ENCODE measurements at places on chromosomes 1 and 21.

DNA sequence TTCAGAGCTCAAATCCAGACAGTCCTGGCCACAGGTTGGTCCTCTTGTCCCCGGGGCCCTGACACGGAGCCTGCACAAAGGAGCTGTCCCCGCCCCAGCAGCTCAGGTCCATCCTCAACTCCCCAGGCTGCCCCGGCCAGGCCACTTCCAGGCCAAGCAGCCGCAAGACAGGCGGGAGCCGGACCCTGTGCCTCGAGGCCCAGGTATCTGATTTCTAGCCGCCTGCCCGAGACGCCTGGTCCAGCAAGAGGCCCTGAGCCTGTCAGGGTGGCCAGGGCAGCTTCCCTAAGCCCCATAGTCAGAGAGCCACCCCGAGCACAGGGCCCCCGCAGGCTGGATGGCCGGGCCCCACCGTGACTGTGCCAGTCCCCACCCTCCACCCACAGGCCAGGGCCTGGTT, 165.3 kb downstream of the PRDM16 start:
- no peak for DNase-seq

GRCh38 chr1:207612762-207613161, 32.2 kb upstream of the CR1L start:
- DNase-seq, result no peak

DNA sequence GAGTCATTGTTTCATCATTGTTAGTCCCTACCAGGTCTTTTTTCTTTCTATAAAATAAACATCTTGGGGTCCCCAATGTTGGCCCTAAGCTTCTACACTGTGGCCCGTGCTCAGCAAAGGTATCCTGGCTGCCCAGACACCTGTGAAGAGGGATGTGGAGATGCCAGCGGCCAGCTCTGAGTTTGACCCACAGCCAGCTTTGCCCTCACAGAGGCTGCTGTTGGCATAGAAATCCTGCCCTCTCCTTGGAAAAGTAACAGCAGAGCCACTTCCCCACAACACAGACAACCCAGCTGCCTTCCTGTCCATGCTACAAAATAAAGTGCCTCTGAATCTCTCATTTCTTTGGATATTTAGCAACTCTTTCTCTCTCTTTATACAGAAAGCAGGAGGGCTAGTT, 6.0 kb downstream of the TRIM62 start:
- DNase-seq, result no peak

DNA sequence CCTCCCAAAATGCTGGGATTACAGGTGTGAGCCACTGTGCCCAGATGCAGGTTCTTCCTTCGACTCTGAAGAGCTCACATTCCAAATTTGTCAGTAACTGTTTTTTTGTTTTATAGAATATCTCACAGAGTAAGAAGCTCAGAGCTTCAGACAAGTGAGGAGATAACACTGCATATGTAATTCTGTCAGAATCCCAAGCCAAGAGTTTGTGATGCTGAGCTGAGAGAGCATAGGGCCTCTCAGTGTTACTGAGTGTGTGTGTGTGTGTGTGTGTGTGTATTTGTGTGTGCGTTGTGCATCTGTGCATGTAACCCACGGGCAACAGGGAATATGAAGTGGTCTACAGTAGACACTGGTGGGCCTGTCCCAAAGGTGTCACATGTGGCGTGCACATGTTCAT, 15.2 kb upstream of the TNR start:
- no peak for DNase-seq

- no peak for DNase-seq
Measured at GRCh38 chr1:95534985-95535384, 301.0 kb downstream of the RWDD3 start.

DNA sequence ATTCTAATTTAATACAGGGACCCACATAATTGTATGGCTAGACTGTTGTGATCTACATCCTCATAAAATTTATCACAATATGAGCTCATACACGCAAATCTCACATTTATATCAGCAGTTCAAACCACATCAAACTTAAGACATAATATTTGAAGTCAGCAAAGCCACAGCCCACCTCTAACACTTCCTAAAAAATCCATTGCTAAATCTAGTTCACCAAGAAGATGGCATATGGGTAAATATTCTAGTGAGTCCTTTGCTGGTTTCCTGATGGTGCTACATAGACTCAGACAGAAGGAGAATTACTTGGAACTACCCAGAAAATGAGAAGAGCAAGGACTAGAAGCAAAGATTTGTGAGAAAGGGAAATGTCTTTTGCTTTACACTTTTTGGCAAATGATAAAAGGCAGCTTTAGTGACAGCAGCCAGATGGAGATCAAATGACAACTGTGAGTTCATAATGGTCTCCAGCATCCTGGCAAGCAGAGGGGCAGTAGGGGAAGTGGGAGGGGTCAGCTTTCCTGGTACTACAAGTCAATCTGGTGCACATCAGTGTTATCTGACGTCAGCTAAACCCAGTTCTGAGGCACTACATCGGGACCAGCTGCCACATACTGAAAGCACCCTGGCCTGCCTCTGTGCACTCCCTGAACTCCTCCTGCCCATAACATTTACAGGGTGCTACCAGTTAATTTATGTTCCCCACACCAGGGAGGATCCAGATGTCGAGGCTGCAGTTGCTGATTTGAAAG, 10.6 kb upstream of the GADD45A start:
- DNase-seq, result peak; percentile 16

DNA sequence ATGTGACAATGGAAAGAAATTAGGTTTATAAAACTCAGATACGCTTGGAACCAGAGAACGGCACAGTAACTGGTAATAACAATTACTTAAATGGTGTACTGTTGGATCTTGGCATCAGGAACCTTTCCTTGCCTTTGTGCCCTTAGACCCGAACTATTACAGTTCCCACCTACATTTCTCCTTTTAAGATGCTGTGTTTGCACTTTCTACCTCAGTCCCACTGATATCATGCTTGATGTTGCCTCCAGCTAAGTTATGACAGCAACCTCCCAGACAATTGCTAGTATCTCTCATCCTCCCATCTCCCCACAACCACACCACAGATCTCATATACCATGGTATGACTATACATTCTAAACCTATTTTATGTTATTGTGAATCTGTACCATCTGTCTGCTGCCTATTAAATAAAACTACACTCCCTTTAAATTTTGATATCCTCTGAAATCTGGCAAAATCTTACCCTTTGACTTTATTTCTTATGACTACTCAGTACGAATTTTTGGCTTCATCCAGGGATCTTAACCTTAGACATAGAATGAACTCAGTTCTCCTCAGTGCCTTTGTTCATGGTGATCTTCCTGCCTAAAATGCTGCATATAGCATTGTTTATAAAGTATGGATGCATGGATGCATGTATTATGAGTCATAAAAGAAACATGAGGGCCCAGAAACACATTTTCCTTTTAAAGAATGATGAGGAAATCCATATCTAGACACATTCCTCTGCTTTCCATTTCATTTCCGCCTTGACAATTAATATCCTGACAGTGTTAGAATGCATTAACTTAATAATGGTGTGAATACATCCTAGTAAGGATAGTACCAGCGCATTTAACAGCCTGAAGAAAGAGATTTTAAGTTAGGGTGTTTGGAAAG, 64.1 kb downstream of the LRRC8D start:
- no peak for DNase-seq

- DNase-seq, result no peak
Measured at GRCh38 chr1:119115311-119115710, 25.1 kb downstream of the WARS2 start.

- DNase-seq, result no peak
Measured at GRCh38 chr1:97726386-97726785, 194.4 kb downstream of the DPYD start.

DNA sequence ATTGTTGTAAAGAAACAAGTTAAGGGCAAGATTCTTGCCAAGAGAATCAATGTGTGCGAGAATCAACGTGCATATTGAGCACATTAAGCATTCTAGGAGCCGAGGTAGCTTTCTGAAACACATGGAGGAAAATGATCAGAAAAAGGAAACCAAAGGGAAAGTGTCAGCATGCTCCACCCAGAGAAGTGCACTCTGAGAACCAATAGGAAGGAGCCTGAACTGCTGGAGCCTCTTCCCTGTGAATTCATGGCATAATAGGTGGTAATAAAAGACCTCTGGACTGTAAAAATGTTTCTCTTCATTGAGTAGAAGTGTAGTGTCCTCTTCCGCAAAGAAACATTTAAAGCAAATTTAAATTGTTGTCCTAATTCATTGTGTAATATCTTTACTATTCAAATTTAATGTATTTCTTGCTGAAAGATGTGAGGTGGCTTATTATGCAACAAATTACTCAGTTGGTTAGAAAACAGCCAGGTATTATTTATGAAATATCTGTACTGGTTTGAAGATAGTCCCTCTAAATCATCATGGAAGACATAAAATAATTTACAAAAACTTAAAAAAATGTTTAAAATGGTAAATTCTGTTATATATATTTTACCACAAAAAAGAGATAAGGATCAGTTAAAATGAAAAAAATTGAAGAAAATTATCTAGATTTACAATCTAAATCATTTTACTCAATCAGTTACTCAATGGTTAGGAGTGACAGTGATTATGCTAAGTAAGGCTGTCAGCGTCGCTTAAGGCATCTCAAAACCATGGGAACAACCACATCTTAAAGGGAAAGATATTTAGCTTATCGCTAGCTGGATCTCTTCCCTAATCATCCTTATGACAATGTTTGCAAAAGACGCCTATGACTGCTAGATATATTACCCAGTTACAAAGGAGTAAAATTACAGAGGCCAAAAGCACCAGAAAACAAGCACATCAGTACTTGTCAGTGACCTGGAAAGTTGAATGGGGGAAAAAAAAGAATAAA, 31.3 kb downstream of the NVL start:
- DNase-seq, result no peak

DNA sequence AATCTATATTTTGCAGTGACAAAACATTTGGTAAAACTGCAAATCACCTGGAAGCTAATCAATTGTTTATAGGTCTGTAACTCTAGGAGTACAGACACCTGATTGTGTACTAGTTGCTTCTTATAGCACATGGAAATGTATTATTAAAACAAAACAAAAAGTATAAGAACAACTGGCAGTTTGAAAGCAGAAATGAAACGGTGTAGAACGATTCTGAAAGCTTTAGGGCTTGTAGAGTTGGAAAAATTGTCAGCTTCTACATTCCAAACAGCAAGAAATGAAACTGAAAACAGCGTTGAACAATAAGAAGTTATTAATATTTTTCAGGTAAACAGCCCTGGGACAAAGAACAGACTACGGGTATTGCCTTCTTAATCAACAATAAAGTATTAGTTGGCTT, 273.3 kb downstream of the OLFM3 start:
- no peak for DNase-seq

DNA sequence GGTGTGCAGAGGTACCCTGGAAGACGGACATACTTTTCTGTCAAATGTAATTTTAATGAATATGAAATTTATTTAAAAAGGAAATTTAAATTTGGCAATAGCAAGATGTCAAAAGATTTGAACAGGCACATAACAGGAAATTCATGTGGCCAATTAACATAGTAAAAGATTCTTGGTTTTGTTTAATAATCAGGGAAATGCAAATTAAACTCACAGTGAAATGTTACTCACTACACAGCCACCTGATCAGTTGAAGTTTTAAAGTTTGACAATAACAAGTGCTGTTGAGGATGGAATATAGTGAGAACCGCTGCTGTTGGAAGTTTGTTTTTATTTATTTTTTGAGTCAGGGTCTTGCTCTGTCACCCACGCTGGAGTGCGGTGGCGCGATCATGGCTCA, 63.9 kb downstream of the TEX35 start:
- DNase-seq, result no peak

- DNase-seq, result no peak
Measured at GRCh38 chr1:228902781-228903433, 167.6 kb downstream of the RHOU start.

- no peak for DNase-seq
Measured at GRCh38 chr1:183044893-183045649, 21.9 kb downstream of the LAMC1 start.

GRCh38 chr21:42563686-42564085, 50.0 kb downstream of the SLC37A1 start:
- no peak for DNase-seq

DNA sequence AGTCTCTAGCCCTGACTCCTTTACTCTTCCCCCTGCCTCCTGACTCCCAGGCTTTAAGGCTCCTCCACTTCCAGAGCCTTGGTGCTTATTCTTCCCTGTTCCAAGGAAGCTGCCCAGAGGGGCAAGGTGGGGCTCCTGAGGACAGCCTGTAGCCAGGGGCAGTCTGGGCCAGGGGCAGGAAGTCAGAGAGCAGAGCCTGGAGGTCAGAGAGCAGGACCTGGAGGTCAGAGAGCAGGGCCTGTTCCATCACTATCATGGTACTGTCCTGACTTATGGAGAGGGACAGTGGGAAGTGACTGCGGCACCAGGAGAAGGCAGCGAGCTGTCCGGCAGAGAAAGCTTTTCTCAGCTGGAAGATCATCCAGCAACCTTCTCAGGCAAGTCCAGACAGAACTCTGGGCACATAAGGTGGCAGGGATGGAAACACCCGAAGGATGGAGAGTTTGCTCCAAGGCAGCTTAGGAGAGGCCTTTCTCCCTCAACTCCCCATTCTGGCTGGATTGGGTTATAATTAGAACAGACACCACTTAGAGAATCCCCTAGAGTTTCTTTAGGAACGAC, 25.0 kb downstream of the PLXNA2 start:
- no peak for DNase-seq

DNA sequence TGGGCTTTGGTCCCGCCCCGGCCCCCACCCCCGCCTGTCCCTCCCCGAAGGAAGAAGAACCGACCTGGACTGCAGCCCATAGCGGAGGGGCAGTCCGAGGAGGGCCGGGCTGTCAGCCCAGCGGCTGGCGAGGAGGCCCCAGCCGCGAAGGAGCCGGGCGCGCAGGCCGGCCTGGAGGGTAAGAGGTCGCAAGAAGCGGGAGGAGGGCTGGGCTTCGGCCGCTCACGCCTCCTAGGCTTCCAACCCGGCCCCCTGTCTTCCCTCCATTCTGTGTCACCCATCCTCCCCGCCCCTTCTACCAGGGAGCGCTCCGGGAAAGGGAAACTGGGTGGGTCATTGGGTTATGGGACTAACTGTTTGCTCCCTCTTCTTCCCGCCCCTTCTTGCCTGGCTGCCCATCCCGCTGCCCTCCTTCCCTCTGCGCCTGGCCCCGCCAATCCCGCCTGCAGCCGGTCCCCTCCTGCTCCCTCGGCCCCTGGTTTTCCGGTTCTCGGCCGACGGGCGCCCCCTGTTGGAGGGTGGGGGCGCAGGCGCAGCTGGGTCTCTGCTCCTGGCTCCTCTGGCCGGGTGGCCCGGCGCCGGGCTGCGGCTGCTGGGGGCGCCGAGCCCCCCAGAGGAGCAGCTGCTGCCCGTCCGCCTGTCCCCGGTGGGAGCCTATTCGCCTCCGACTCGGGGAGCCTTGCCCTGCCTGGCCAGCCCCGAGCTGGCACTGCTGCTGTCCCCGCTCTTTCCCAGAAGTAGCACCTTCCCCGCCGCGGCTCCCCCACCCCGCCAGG, 2.4 kb downstream of the RUSC1 start:
- peak; percentile 88 for DNase-seq

DNA sequence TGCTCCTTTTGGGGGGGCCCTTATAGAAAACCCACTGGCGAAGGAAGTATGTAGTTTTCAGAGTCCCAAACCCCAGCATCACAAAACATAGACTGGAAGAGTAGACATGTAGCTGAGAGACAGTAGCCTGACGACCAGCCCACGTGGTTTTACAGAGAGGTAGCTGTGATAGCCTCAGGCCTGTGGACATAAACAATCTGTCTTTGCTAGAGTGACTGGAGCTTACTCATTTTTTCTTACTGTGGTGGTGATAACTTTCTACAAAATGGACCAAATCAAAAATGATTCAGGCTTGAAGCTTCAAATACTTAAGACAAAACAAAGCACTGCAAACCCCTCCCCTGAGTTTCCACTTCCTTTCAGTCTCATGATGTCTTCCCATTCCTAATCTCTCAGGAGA, 497.0 kb downstream of the RWDD3 start:
- no peak for DNase-seq

Data from activated naive CD4-positive, alpha-beta T cell treated with Interleukin-2 at 50 U/mL for 16 hours (primary cell).